EL (cell line): ENCODE measurements at places on chromosomes 5 and 9.

DNA sequence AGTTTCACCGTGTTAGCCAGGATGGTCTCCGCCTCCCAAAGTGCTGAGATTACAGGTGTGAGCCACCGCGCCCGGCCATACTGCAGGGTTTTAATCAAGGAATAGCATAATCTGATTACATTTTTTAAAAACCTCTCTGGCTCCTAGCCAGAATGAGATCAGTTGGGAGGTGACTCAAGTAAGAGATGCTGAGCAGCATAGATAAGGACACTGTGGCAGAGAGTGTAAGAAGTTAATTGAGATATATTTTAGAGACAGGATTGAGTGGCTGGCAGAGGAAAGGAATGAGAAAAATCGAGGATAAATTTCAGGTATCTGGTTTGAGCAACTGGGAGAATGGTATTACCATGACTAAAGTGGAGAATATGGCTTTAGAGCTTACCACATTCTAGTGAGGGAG is 7.3 kb upstream of the RIGI start:
- DNase-seq: no peak

DNA sequence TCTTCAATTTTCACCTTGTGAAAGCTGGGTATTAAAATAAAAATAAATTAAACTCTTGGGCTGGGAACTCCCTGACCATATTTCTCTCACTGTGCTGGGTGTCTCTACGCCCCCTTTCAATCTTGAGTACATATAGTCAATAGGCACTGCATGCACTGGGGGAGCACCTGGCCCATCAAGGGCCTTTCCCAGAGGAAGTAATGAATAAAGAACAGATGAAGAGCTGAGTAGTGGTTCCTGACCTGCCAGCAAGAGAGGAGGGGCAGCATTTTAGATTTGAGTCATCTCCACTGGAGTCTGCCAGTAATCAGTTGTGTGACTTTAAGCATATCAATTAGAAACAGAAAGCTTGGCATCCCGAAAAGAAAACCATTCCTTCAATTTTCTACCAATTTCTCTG is 6.2 kb downstream of the MAPKAP1 start:
- DNase-seq: peak; percentile 8

DNA sequence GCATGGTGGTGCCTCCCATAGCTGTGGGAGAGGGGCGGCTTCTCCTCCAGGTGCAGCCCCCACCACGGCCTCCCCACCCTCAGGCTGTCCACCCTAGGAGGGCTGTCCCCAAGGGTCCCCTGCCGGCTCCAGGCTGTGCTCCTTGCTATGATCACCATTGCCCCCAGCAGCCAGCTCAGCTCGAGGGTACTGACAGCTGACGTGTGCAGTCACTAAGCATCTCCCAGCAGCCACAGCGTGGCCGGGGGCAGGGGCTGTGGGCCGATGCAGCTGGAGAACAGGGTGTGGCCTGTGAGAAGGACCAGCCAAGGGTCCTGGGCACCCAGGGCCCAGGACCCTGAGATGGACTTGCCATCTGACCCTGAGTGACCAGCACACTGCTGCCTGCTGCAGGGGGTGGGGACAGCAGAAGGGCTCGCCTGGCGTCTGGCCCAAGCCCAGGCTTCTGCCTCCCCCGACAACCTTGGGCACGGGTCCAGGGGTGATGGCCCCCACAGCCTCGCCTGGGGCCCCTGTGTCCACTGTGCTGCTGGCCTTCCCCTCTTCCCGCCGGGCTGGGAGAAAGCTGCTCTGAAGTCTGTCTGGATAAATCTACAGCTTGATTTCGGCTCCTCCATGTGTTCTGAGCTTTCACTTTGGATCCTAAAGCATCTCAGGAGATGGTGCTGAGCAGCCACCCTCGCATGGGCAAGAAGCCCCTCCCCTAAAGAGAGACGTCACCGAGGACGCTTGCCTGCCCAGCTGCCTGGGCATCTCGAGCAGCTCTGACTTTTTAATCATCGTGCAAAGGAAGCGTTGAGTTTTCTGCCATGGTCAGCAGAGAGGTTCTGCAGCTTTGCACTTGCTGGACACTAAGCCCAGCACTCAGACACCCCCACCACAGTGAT is 5.5 kb downstream of the KCNT1 start:
- no peak for DNase-seq

GRCh38 chr9:108885643-108886348 is 23.7 kb downstream of the ACTL7A start:
- peak; percentile 74 for DNase-seq

DNA sequence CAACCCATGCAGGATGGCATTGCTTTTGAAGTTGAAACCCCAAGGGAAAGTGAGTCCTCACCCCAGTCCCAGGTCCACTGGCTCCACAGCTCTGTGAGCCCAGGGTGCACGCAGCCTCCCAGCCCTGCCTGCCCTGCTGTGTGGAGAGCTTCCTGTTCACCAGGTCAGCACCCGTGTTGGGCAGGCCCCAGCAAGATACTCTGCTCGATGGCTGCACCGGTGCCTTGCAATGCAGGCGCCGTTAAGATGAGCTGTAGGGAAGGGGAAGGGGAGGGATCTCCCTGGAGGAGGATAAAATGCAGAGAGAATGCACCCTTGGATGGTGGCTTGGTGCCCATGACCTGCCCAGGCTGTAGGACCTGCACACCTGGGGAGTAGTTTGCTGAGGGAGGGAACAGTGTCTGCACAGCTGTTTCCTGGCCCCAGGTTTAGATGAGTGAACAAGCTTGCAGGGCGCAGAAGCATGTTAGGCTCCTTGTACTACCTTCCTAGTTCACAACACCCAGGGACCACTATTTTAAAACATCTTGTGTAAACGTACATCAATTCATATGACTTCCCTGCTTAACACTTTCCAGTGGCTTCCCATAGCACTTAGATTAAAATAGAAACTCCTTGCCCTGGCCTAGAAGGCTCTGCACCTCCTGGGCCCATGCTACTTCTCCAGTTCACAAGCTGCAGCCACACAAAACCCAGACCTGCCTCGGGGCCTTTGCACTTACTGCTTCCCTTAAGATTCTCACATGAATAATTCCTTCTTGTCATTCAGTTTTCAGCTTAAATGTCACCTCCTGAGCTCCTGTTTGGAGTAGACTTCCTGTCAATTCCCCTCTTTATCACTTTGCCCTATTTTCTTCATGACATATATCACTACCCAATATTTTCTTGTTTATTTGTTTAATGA is 19.6 kb downstream of the FAT2 start:
- DNase-seq: no peak

GRCh38 chr9:7841831-7842230 is 42.3 kb upstream of the DMAC1 start:
- no peak for DNase-seq

- DNase-seq: peak; percentile 82
Observed at GRCh38 chr5:150227606-150228273, 37.9 kb downstream of the SLC6A7 start.

DNA sequence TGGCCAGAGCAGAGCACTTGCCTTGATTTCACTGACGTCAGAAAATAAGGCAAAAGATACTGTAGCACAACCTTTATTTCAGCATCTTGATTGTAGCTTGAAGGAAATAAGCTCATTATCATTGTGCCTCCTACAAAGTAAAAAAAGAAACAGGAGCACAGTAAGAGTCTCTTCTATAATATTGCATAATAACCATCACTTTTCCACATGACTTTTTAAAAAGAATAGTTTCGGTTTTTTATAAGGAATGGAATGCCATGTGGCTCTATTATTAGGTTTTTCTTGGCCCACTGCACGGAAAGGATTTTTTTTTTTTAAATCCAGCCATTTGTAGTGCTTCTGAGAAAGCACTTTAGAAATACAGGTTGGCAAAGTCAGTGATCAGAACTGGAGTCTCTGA is 655.3 kb downstream of the LRRC70 start:
- no peak for DNase-seq

- no peak for DNase-seq
Observed at GRCh38 chr9:14058325-14058688, 255.6 kb downstream of the NFIB start.

DNA sequence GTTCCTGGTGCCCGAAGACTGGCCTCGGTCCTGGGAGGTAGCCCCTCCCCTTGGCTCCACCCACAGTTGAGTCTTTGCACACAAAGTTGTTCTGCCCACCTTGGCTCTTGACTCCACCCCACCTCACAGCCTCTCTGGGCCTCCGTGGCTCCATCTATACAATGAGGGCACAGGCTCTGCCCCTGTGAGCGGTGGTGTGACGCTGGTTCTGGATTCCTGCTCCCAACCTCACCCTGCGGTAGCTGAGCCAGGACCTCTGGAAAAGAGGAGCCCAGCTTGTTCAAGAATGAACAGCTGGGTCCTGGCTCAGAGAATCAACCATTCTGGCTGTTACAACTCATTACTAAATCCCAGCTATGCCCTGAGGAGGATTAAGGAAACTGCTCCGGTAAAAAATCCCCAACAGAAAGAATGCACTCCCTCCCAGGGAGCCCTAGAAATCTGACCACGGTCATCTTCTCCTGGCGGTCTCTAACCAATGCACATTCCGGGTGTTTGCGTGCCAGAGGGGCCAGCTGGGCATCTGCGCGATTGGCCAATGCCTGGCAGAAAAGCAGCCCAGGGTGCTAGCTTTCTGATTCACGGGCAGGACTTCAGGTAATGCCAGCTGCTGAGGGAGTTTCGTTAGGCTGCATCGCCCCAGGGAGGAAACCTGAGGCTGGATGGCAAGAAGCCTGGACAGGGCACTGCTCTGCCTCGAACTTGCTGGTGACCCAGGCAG is 9.9 kb upstream of the GRHPR start:
- peak; percentile 86 for DNase-seq

DNA sequence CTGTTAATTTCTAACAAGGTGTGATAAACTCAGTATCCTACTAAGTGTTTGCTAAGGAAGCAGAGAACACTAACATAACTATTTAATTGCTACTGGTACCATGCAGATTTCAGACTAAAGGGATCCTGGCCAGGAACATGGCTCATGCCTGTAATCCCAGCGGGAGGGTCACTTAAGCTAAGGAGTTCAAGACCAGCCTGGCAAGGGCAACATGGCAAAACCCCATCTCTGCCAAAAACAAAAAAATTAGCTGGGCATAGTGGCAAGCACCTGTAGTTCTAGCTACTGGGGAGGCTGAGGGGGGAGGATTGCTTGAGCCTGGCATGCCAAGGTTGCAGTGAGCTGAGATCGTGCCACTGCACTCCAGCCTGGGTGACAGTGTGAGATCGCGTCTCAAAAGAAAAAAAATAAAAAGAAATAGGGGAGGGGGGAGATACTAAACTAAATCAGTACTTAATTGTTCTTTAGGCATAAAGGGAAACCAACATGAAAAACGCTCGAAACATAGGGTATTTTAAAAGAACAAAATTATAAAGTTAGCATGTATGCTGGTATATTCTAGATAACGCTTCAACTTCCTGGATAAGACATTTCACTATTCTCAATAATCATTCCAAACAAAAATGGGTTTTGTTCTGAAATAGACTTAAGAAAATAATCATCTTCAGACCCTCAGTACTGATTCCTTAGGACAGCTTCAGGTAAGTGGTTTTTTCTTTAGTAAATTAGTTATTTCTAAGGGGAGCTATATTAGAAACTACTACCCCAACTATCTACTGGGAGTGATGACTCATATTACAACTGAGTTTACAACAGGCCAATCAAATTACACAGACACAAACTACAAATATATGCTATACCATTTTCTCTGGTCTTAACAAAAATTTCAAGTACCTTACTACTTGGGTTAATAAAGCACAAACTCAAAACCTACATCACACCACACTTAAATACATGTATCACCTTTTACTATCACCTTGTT is 3.5 kb downstream of the PANK3 start:
- DNase-seq: no peak

GRCh38 chr9:126097679-126098078 is 228.9 kb upstream of the MVB12B start:
- no peak for DNase-seq

DNA sequence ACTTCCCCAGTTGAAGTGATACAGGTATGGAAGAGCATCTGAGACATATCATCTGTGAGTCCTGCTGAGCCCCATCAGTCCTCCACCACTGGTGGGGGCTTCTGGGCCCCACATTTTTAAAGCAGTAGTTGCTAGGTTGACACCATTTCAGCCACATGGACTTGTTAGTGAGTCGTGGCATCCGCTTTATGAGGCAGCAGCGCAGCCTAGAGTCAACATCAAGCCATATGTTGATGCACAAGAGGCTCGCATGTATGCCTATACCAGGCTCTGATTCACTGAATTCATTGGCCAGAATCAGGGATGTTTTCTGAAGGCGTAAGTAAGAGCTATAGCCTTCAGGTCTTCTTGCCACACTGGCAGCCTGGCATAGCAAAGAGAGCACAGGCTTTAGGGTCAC is 26.8 kb downstream of the ZNF346 start:
- DNase-seq: no peak

- no peak for DNase-seq
Observed at GRCh38 chr5:94690778-94691177, 72.3 kb downstream of the SLF1 start.

GRCh38 chr5:116576053-116576713 is 1.6 kb upstream of the SEMA6A start:
- DNase-seq: peak; percentile 45
